ENCODE measurements at places on chromosomes 2 and 18.

DNA sequence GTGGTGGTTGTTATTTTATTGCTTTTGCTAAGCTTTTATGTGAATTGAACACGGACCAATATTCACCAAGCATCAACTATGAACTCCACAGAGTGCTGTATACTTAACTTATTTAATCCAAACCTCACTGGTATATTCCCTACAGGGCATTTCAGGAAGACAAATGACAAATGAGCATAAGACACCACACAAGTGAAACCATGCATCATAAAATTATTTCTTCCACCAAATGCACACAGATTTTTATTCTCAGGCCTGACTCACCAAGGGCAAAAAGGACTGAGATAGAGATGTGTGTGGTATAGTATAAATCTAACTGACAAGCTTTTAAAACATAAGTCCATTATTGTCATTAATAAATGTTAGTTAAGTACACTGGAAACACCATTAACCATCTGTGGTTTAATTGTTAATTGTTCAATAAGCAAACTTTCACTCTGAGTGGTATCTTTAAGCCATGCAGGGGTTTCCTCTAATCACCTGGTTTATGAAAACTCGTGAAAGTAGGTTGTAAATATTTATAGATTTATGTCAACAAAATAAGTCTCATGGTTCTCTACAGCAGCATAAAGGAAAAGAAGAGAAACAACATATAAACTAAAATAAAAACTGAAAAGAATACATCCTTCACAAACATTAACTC lies 77.6 kb upstream of the CRIM1 start:
- no peak for DNase-seq

- no peak for DNase-seq
Measured at GRCh38 chr2:2733818-2734217, 402.7 kb upstream of the MYT1L start.

- DNase-seq, result no peak
Measured at GRCh38 chr2:120761911-120762310, 26.2 kb downstream of the GLI2 start.

- DNase-seq, result no peak
Measured at GRCh38 chr2:240877460-240878340, 9.1 kb downstream of the AGXT start.

DNA sequence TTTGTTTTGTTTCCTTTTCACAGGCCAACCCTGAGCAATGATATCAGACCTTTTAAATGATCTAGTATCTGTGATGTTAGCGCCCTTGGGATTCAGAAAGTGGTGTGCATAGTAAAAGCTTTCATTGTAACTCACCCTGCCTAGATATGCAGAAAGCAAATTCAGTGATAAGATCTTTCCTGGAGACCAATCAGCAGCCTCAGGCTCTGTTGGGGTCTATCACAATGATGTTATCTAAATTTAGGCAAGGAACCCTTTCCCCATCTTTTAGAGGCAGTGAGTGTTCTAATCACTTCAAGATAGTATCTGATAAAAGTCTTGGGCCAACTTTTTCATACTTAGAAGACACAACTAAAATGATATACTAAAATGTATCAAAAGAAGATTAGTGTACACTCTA lies 23.6 kb upstream of the PNO1 start:
- DNase-seq, result no peak

DNA sequence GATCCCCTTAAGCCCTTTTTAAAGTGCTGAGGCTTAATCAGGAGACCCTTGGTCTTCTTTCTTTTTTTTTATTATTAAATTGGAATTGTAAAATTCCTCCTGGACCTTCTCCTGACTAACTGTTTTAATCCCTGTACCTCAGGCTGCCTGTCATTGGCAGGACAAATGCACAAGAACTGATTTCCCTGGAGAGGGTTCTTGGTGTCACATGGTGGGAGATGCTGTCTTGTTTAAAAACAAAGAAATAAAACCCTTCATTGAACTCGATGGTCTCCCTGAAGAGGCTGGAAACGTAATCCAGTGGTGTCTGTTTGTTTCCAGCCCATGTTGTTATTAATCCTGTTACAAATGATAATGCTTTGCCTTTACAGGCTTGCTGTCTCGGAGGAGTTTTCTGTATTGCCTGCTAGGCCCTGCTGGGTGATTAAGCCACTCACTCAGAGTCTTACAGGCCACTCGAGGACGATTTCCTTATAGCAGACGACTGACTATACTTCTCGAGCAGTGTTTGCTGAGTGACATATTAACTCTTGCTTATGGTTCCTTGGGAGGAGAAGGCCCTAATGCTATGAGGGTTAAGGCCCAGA lies 100.5 kb upstream of the MGAT5 start:
- DNase-seq, result no peak

- peak; percentile 76 for DNase-seq
Measured at GRCh38 chr2:5914811-5915611, 222.8 kb downstream of the SOX11 start.

DNA sequence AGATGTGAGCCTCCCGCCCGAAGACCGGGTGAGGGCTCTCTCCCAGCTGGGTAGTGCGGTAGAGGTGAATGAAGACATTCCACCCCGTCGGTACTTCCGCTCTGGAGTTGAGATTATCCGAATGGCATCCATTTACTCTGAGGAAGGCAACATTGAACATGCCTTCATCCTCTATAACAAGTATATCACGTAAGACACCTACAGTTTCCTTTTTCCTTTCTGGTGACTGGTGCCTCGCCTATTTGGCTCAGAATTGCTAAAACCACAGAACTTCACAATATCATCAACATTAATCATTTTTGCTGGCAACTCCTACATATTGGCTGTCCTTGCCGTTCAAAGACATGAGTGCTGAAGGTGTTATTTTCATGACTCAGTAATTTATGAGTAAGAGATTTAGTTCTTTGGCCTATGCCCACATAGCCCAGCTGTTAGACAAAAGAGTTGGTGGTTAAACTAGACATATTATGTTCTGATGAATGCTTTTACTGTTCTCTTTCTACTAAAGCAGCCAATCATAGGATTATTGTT lies 2.2 kb downstream of the STAMBP start:
- DNase-seq, result peak; percentile 65

DNA sequence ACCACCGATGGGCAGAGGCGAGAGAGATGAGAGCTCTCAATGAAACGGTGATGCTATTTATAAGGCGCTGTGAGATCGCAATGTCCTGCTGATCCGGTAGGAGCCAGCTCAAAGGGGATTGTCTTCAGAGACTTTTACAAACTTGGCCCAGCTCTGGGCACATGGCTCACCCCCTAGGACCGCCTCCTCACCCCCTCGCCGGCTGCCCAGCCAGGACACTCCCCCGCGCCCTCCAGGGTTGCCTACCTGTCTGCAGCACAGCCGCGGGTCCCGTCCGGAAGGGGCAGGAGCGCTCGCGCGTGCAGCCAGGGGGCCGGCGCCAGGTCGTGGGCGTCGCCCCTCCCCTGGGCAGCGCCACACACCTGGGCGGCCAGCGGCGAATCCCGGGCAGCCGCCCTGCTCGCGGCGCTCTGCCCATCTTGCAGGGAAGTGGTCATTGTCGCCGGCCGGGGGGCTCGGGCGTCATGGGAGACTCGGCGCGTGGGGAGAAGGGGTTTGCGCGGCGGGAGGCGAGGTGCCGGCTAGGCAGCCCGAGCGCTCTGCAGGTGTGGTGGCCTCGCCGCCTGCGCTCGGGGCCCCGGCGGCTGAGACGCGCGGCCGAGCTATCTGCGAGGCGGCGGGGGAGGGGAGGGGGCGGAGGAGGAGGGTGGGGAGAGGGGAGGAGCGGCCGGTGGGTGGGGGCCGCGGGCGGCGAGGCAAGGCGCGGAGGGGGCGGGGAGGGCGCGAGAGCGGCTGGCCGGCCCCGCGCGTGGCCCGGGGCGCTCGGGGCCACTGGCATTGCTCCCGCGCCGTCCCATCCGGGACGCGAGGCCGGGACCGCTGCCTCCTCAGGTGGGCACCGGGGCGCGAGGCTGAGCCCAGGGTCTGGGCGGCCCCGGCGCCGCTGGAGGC lies at the start of gene GRB14:
Gene GRB14 (minus strand): TSS at position 610 of the 891 bp plus-strand sequence. CDS start 173 bp downstream, at position 437.
- peak; percentile 84 for DNase-seq

DNA sequence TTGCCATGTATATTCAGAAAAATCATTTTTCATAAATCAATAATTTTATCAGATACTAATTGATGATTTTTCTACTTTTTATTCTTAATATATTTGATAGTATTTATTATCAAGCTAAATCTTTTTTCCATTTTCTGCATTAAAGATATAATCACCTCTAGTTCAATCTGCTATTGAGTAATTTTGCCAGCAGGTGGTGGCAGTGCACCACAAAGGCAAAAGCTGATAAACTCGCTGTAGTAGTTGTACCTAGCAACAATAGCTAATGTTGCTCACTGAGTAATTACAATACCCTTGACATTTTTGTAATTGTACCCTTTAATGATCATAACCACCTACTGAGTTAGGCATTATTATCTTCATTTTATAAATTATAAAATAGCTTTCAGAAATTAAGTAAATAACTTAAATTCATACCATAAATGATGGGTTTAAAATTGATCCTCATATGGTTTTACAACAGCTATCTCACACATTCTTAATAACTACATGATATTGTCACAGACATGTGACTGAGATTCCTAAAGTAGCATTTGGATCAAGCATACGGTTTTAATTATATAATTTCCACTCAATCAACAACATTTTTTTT lies 52.0 kb upstream of the CALCRL start:
- peak; percentile 29 for DNase-seq

DNA sequence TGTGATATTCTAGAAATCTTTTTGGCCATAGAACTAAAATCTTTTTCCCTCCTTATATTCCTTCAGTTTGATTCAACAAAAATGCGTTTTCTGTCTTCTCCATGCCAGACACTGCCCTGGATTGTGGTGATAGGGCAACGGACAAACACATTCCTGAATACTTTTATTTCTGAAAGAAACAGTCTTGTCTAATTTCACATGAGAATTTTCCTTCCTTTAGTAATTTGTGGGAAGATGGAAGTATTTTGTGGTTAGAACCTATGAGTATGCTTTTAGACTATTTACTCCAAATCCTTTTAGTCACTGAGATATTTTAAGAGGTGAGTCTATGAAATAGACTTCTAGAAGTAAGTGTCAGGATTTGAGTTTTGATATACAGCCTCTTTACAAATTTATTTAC lies 49.6 kb downstream of the COL5A2 start:
- DNase-seq, result peak; percentile 21

- DNase-seq, result no peak
Measured at GRCh38 chr2:7430869-7431641, 513.8 kb downstream of the RNF144A start.

DNA sequence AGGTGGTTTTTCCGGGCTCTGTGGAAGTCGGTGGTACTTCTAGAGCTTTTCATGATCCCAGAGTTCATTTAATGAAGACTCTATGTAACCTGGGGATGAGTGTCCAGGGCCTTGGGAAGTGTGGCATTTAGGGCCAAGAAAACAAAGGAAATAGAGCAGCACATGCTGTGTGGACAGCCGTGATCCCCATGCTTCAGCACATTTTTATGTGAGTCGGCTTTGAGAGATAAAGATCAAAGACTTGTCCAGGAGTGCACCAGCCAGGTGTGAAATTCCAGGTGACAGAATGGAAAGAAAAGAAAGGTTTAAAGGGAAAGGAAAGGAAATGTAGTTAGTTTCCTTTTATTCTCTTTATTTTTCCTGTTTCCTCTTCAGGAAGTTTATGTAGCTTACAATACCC lies 258.0 kb upstream of the NRP2 start:
- no peak for DNase-seq

- DNase-seq, result no peak
Measured at GRCh38 chr18:37694516-37694915, 128.9 kb upstream of the CELF4 start.

DNA sequence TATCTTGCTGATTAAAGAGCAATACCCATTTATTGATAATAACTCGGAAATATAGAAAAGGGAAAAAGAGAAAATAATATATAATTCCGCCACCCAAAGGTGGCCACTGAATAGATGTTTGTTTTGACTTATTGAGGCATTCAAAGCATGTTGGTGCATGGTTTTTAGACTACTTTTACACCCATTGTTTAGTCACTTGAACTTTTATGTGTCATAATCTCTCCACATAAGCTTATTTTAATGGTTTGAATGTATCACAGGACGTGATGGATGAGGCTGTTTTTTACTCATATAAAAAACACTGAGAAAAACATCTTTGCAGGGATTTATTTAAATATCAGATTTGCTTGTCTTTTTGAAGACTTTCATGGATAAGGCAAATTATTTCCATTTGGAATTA lies 120.4 kb downstream of the ACKR3 start:
- DNase-seq, result no peak

DNA sequence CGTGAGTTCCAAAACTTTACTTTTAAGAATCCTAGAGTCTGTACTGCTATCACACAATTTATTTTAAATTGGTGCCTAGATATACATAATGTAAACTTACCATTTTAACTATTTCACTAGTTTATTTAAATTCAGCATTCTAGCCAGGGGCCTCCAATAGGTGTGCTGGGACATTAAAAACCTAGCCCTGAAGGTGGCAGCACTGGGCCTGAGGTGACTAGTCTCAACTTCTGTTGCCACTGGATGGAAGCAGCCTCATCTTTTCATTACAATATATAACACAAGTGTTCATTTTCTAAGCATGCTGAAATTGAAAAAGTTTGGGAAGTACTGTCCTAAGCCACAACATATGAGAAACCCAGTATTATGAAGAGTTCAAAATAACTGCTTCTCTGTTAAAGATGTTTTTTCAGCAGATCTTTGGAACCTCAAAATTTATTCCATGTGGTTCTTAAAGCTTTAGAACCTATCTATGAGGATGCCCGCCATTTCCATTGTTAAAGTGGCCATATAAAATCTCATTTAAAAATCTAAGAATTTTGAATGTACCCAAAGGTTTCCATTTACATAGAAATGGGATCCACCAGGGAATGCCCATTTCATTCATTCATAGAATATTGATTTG lies 2.9 kb upstream of the RBBP8 start:
- peak; percentile 77 for DNase-seq

DNA sequence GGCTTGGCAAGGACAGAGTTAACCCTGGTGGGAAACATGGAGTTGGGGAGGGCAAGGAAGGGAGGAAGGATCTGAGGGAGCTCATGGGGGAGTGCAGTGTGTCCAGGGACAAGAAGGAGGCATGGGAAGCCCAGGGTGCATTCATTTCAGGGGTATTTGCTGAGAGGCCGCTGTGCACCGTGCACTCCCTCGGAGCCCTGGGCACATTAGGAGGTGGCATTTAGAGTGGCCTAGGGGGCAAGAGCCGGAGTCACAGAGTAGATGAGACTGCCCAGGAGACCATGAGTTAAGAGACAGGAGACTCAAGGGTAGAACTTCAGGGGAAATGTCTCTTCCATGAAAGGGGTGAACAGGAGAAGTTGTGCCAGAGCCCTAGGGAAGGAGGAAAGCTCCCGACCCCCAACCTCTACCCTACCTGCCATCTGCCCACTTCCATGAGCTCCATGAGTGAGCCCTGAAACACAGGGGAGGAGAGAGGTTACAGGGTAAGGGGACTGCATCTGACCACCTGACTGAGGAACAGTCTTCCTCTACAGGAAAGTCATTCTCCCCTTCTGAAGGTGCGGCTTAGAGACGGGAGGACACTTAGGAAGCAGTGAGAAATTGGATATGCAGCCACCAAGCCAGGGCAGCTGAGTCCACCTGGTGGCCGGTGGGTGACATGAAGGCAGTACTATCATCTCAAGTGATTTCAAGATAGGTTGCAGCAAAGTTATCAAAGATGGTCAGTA lies 58.5 kb upstream of the COPS8 start:
- DNase-seq, result peak; percentile 77

GRCh38 chr2:200373973-200374416 lies 67.5 kb downstream of the SPATS2L start:
- no peak for DNase-seq

- peak; percentile 19 for DNase-seq
Measured at GRCh38 chr2:89767572-89768435, 1076.3 kb downstream of the RPIA start.

All from urothelium cell line (cell line).